ENCODE measurements at places on chromosomes 13 and 19. TPM values are rescaled to one million over a fixed set of nuclear protein-coding genes. Genes with fewer than 3 reads are reported as not detected.
A peak's percentile ranks its signal among the peaks of the same experiment; 100 is the strongest.

- no peak for DNase-seq
Measured at GRCh38 chr13:73876323-73876722, 257.9 kb downstream of the KLF12 start.

GRCh38 chr19:6402837-6403608 lies 10.1 kb upstream of the GTF2F1 start:
- DNase-seq, result peak; percentile 54

GRCh38 chr13:94352057-94352456 lies 127.4 kb downstream of the DCT start:
- no peak for DNase-seq

GRCh38 chr19:38210458-38210987 lies 13.5 kb downstream of the DPF1 start:
- no peak for DNase-seq

GRCh38 chr13:38637576-38637975 lies 49.3 kb upstream of the FREM2 start:
- no peak for DNase-seq

GRCh38 chr13:109985871-109986450 lies 199.6 kb upstream of the IRS2 start:
- DNase-seq, result no peak

Gene ATCAY
- 0.40 TPM for polyA plus RNA-seq

DNA sequence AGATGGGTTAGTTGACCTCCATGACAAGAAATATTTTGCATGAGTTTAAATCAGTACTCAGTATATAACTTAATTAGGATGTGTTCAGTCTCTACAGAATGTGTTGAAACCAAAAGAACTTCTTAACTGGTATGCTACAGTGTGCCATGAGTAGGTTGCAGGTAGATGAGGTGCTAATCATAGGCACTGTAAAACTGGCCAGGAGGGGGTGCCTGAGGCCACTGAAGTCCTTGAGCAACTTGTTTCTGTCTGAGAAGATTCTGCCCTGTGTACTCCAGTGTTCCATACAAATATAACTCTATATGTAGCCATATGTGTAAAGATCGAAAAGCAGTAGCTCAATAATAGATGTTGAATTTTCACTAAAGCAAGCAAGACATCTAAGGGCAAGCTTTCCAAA lies 549.2 kb upstream of the KLF12 start:
- DNase-seq, result no peak

DNA sequence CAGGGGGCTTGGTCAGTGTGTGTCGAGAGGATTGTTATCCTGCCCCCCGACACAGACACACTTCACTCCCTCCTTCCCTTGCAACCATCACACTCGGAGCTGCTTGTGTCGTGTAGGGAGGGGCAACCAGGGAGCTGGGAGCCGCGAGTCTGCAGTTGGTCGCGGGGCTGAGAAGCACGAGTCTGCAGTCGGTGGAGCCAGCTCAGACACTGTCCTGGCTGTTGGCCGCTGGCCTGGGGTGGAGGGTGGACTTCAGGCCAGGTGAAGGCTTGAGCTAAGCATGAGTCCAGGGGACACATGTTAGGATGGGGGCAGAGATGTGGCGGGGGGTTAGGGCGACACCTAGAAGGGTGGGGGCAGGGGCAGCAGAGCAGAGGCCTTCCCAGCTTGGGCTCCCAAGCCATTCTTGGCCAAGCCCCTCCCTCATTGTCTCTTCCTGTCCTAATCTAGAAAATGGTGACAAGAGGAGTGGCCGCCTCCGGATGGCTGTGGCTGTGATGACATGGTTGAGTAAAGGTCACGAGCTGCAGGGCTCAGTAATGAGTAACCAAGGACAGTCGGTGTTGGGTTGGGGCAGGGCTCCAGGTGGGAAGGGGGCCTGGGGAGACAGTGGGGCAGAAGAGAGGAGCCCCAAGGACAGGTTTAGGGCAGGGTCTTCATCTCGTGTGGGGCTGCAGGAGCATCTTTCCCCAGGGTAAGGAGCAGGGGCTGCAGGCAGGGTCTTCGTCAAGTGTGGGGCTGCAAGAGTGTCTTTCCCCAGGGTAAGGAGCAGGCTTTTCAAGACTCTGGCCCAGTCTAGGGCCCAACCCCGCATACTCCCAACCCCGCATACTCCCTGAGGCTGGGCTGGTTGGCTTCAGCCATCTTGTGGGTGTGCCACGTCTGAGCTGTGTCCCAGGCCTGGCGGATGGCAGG lies 8.6 kb downstream of the PPP5C start:
- DNase-seq, result no peak

- DNase-seq, result no peak
Measured at GRCh38 chr13:49455007-49455398, 10.9 kb downstream of the SETDB2 start.

GRCh38 chr13:26628706-26629105 lies 71.2 kb downstream of the WASF3 start:
- DNase-seq, result no peak

DNA sequence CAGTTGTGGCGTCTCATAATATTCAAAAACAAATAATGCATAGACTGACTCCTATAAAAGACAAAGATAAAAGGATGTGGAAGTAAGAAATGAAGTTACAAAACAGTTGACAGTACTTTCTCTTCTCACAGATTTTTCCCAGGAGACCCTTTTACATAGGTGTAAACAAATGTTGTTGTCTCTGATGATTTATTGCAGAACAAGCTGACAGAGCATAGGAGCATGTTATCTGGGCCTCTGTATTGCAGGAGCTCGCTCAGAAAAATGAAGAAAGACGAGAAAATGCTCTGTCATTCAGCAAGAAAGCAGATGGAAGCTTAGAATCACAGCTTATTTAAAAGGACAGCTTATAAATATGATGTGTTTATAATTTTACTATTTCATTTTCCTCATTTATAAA lies 353.6 kb upstream of the GPC6 start:
- DNase-seq, result no peak

Gene TNFSF11
- polyA plus RNA-seq, result 0.23 TPM

DNA sequence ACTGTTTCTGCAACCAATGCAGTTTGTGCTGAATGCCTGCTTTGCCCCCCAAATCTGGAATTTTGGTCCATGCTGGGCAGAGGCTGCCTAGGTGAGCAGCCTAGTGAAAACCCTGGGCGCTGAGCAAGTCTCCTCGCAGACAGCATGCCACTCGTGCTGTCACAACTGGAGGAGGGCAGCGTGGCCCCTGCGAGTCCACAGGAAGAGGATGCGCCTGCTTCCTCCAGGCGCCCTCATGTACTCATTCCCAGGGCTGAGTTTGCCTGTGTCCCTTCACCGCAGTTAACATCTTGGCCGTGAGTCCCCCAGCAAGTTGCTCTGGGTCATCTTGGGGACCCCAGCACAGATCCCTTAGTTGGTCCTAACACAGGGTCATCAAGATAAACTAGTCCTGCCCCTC lies 26.2 kb upstream of the TMEM160 start:
- no peak for DNase-seq

DNA sequence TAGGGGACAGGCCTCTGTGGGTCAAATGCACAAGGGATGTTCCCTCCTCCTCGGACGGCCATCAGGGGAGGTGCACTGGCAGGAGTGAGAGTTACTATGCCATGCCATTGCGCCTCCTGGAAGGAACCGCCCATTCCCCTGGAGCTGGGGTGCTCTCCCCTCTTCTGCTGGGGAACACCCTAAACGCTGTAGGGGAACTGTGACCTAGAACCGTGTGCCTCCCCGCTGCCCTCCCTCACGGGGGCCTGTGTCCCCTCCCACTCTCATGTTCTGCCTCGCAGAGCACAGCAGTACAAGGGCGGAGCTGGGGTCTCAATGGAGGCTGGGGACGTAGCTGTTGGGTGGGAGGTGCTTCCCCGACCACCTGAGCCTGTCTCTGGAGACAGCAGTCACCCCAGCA lies 17.2 kb upstream of the CRTC1 start:
- DNase-seq, result no peak

DNA sequence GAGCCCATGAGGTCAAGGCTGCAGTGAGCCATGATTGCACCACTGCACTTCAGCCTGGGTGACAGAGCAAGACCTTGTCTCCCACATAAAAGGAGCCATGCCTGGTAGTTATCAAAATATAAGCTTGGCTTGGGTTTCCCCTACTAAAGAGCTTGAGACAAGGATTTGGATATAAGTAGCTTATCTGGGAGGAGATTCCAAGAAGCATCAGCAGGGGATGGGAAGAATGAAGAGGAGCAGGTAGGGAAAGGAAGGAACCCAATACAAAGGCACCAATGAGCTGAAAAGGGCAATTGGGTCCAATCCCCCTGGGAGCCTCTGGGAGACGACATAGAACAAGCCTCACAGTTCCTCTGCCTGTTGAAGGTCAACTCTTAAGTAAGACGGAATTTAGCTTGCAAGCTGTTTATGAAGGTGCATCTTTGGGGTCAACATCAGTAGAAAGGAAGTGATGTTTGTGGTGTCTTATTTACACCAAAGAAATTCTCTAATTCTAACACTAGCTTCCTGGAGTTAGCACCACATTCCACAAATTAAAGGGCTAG lies 7.4 kb upstream of the CLEC4G start:
- DNase-seq, result no peak

DNA sequence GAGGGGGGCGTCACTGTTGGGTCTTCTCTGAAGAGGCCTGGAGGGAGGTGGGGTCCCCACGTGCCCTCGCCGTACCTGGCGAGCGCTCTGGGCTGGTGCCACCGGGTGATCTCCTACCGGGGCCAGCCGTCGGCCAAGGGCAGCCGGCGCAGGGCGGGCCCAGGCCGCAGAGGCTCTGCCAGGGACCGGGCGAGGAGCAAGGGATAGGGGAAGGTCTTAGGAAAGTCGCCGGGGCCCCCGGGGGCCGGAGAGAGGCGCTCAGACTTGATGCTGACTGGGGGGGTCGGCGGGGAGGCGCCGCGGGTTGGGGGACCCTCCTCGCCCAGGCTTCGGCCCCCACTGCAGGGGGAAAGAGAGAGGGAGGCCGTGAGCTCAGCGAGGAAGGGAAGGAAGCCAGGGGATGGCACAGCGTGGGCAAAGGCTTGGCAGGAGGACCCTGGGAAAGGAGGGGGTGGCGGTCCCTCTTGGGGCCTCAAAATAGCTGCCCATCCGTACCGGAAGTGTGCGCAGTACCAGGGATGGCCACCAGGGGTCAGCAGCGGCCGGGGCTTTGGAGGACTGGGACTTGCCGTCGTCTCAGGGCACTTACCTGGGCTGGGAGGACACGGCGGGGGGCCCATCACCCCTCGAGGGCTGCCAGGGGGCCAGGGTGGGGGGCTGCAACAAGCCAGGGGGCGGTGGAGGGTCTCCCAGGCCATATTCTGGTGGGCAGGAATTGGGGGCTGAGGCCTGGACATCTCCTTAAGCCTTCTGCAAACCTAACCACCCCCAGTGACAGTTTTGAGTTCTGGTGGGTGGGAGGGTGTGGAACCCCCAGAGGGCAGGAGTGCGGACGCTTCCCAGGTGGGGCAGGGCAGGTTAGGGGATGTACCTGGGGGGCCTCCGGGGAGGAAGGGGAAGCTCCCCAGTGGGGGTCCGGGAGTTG lies 7.7 kb upstream of the TMEM161A start:
- peak; percentile 49 for DNase-seq

- no peak for DNase-seq
Measured at GRCh38 chr19:23777216-23777615, 18.5 kb upstream of the ZNF681 start.

DNA sequence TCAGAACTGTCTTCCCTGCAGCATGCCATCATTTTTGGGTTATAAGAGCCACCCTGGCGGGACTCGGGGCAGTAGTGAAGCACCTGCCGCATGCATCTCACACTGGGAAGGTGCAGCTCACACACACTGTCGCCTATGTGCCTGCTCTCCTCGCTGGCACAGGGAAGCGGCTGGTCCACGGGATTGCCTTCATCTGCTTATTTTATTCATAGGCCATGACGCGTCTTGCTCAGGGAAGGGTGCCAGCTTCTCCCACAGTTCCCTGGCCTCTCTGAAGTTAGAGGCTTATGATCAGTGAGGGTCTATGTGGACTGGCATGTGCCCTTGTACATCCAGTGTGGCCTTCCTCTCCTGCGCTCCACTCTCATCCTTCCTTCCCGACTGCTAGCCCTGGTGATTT lies 150.0 kb downstream of the KLF12 start:
- DNase-seq, result no peak

GRCh38 chr13:51589793-51590192 lies 5.5 kb downstream of the WDFY2 start:
- no peak for DNase-seq

DNA sequence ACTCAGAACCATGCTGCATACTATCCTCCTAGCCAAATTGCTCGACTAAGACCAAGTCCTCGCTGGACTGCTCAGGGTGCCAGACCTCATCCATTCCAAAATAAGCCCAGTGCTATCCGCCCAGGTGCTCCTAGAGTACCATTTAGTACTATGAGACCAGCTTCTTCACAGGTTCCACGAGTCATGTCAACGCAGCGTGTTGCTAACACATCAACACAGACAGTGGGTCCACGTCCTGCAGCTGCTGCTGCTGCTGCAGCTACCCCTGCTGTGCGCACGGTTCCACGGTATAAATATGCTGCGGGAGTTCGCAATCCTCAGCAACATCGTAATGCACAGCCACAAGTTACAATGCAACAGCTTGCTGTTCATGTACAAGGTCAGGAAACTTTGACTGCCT lies 1.5 kb downstream of the PABPC3 start:
- DNase-seq, result no peak

Gene NMRK2
- not detected for polyA plus RNA-seq

GRCh38 chr13:32936716-32937115 lies 79.5 kb upstream of the KL start:
- DNase-seq, result no peak

GRCh38 chr19:42206871-42207755 lies 10.4 kb downstream of the DEDD2 start:
- DNase-seq, result no peak

Gene KMT5C
- polyA plus RNA-seq, result 36.8 TPM

DNA sequence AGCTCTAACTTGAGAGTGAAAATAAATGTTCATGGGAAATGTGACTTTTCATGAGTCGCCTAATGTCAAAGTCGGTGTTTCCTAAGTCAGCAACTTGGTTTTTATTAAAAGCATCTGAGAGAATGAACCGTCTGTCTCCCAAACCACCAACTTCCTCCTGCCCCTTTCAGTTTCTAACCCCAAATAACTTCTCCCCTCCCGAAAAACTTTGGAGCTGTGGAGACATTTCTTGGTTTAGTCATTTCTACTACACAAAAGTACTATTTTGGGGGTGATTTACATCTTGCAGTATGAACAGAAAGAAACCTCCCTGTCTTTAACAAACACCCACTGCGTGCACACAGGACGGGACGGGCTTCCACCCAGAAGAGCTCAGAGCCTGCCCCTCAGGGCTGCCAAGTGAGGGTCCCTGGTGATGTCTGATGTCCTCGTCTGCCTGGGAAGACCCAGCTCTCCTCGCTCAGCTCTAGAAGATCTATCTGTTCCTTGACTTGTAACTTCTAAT lies 65.0 kb downstream of the RASA3 start:
- DNase-seq, result no peak

Gene KLK12
- polyA plus RNA-seq, result not detected

Gene ACP7
- polyA plus RNA-seq, result 0.66 TPM

DNA sequence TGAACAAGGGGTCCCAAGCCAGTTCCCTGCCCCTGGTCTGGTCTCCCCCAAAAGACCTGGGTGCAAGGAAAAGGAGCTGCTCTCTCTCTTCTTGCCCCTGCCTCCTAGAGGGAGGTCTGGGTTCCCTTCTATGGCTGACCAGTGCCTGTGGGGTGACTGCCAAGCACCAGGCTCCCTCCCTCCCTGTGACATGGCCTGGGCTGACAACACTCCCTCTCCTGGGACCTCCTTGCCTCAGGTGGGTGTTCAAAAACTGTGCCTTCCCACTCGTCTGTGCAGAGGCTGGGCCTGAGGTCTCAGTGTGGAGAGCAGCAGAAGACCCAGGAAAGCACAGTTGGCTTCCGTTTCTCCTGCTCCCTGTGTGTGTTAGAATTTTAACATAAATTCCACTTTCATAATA lies 4.7 kb downstream of the ZNF446 start:
- no peak for DNase-seq

Data from left renal cortex interstitium (tissue), 4 donors.